ENCODE measurements at places on chromosomes 12 and 14. TPM values are rescaled to one million over a fixed set of nuclear protein-coding genes. Genes with fewer than 3 reads are reported as not detected.

GRCh38 chr12:43094886-43095575 is 457.0 kb downstream of the ADAMTS20 start:
- no peak for DNase-seq

DNA sequence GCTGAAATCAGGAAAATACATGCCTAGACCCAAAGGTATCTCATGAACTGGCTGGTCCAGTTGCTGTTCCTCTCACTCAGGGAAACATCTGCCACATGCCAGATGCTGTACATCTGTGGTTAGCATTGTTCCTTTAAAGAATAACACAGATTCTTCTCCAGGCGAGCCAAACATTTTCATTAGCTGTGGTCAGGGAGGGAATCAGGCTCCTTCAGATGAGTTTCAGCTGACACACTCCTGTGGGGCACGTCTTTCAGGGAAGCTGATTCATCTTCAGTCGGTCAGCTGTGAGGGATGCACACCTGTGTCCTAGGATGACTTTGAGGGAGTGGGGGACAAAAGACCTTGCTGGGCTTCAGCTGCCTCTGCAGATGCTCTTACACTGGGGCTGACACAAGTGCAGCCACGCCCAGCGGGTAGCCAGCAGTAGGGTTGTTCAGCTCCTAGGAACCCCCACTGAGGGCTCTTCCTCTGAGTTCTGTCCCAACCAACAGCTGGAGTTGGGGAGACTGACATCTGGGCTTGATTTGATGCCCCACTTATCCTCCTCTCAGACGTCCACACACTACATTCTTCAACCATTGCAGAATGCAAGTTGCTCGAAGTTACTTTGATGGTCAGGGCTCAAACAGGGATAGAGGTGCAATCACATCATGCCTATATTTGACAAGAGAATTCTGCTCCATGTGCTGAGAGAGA is 155.0 kb downstream of the NUAK1 start:
- DNase-seq, result peak; percentile 58

DNA sequence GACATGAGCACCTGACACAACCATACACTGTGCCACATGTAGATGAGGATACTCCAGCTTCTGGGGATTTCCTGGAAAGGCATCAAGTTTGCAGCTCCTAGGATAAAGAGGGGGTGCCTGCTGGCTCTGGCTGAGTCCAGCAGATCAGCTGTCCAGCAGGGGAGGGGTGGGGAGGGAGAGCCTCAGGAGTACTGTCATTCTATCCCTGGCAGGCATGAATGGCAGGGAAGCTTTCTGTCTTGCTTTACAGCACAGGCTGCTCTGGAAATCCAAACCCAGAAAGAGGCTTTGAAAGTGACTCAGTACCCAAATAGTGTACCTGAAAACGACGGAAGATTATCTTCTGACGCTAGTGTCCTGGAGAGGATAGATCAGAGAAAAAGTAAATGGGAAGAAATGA is 32.2 kb downstream of the SLC8A3 start:
- DNase-seq, result no peak

Gene TTC6
- total RNA-seq, result 13.4 TPM

Measured in PC-3 (cell line).